ENCODE measurements at places on chromosomes 5 and 9.

GRCh38 chr5:29547236-29547865 lies 1646.1 kb upstream of the CDH6 start:
- DNase-seq: no peak

DNA sequence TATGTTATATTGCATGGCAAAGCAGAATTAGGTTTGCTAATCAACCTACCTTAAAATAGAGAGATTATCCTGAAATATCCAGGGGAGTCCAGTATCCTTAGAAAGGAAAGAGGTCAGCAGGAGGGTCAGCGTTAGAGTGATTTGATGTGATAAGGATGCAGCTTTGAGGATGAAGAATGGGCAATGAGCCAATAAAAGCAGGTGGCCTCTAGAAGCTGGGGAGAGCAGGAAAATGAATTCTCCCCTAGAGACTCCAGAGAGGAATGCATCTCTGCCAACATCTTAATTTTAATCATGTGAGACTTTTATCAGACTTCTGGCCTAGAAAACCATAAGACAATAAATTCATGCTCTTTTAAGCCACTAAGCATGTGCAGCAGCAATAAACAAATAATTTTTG lies 65.7 kb upstream of the SYK start:
- no peak for DNase-seq

DNA sequence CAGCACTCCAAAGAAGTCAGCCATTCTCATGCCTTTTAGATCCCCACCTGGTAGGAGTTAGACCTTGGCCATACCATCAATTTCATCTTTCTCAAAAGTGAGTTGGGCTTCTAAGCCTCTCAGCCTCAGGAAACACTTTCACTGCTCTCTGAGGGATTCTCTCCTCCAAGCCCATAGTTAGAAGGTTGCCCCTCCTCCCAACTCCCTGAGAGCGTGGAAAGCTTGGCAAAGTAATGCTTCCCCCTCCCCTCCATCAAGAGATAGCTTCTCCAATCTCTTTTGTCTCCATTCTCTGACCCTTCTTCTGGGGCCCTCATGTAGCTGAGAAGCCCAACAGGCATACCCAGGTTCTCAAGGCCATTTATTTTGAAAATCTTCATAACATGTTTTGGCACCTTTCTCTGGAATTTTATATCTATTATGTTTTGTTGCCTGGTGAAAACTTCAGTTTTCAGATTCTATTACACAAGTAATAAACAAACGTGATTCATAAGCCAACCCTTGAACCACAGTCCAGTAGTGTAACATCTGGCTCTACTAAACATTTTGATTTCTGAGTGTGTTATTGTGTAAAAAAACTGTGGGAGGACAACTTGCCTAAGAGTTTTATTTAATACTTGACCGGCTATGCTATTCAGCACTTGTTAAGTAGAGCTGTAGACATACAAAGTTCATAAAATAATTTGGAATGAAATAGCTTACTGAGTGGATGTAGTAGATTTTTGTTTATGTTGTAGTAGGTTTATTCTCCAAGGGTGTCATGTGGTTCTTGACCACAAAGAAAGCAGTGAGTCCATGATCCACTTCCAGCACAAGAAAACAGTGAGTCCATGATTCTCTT lies 17.1 kb downstream of the LVRN start:
- DNase-seq: no peak

DNA sequence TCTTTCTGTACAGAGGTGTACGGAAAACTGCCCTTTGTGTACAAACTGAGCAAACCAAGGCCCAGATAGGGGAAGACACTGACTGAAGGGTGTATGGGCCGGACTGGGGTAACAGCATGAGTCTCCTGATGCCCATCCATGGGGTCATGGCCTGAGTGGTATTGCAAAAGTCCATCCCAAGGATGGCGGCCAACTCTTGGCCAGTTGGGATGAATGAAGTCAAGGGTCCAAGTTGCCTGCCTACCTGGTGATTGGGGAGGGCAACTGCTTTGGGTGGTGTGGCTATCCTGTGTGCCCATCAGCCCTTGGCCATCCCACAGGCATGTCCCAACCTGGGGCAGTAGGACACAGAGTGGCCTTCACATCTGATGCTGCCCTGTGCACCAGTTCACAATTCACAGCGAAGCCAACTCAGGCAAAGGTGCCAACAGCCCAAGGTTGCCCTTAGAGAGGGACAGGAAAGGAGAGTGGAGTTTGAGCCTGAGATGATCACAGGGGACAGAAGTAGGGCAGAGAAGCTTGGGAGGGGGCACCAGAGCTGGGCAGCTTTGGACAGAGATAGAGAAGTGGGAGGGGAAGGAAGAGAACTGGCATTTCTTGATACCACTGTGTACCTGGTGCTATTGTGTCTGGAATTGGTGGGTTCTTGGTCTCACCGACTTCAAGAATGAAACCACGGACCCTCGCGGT lies 46.6 kb downstream of the COL15A1 start:
- no peak for DNase-seq

DNA sequence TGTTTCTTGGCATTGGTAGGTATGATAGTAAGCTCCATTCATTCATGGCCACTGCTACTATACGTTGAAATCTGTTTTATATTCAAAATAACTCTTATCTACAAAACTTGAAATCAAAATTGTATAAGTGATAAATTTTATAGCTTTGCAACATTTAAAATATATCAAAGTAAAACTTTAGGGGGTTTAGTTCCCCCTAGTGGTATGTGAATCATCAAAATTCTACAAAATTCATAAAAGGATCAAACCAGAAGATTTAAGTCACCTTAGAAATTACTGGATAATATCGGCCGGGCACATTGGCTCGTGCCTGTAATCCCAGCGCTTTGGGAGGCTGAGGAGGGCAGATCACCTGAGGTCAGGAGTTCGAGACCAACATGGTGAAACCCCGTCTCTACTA lies 243.0 kb upstream of the CDH18 start:
- no peak for DNase-seq

GRCh38 chr5:56244627-56245026 lies 11.5 kb upstream of the ANKRD55 start:
- DNase-seq: no peak

All from iPS-NIHi11 (cell line).